Tibial nerve (tissue), 4 donors: ENCODE measurements at places on chromosomes 1 and 21.

- H3K4me3 ChIP-seq: no peak overlapping the region
- no peak for DNase-seq
- H3K27me3 ChIP-seq: no peaks in the 10 kb centered on the region
- H3K36me3 ChIP-seq: no peaks in the 10 kb centered on the region
- no peaks in the 10 kb centered on the region for H3K4me1 ChIP-seq
Measured at GRCh38 chr1:240980342-240980741, 368.4 kb upstream of the GREM2 start.

GRCh38 chr21:15552914-15553494, 176.8 kb upstream of the USP25 start:
- no peaks in the 10 kb centered on the region for H3K27me3 ChIP-seq
- H3K4me3 ChIP-seq: no peak overlapping the region
- no peaks in the 10 kb centered on the region for H3K4me1 ChIP-seq
- DNase-seq: no peak
- no peak overlapping the region for H3K27ac ChIP-seq
- no peaks in the 10 kb centered on the region for H3K36me3 ChIP-seq

DNA sequence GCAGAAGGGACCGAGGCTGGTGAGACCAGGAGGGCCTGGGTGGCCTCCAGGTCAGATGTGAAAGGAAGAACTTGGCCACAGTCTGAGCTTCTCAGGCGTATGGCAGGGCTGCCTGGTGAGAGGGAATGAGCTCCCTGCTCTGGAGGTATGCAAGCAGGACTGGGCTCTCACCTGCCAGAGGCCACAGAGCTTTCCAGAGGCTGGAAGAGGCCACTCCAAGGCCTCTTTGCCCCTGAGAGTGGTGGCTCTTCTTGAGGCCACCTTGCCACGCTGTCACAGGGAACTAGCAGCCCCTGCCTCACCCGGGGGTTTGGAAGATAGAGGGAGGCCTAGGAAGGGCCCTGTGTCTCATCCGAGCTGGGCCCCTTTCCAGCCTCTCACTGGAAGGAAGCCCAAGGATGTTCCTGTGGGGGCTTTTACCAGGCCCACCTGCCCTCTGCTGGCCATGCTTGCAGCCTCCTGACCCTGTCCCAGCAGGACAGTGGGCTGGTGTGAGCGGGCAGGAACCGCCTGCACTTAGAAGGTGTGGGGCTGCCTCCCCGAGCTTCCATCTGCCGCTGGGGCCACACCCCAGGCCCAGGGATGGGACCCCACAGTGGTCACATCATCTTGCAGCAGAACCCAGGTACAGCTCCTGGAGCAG, 10.0 kb downstream of the PCSK9 start:
- DNase-seq: no peak
- no peaks in the 10 kb centered on the region for H3K36me3 ChIP-seq
- H3K27ac ChIP-seq: no peak overlapping the region
- no peak overlapping the region for H3K4me3 ChIP-seq

DNA sequence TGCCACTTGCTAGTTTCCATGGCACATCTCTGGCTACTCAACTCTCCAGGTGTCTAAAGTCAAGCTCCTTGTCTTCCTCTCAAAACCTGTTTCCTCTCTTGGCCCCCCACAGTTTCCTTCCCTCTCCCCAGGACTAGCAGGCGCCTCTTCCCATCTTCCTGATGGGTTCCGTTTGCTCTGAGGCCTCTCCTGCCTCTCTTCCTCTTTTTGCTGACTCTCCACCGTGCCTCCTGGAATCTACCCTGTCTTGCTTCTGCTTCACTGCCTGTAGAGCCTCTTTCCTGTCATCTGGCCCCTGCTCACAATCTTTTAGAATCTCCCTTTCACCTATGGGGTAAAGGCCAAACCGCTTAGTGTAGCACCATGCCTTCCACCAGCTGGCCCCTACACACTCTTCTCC, 21.8 kb upstream of the LHX4 start:
- no peak overlapping the region for H3K27ac ChIP-seq
- no peak for DNase-seq
- no peak overlapping the region for H3K4me3 ChIP-seq

GRCh38 chr1:193799948-193800690, 613.7 kb upstream of the B3GALT2 start:
- H3K27ac ChIP-seq: no peak overlapping the region
- H3K4me1 ChIP-seq: no peaks in the 10 kb centered on the region
- no peaks in the 10 kb centered on the region for H3K36me3 ChIP-seq
- no peak for DNase-seq
- no peaks in the 10 kb centered on the region for H3K27me3 ChIP-seq
- no peak overlapping the region for H3K4me3 ChIP-seq

DNA sequence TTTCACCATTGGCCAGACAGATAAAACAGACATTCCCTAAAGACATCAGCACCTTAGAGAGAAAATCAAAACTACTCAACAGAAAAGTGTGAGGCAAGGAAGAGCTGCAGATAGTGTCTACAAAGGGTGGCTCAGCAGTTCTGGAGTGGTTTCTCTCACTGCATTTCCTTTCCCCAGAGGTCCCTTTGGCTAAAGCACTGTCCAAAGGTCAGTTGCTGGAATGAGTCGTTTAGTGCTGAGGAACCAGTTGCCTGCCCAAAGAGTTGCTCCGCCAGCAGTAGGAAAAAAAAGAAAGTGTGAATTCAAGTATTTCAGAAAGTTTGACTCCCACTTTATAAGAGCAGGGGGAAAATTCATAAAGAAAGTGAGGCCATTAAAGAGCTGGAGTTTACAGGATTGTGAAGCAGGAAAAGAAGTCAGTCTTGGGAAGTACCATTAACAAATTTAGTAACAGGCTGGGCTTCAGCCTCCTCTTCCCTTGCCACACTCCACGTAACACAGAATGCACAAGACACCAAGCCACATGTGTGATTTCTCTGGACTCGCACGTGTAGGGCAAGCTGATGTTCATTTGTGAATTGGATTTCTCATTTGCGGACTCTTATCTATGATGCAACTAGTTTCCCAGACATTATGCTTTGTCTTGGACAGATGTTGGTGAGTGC, 122.2 kb downstream of the RUNX1 start:
- no peak overlapping the region for H3K27ac ChIP-seq
- H3K4me1 ChIP-seq: no peaks in the 10 kb centered on the region
- no peaks in the 10 kb centered on the region for H3K36me3 ChIP-seq
- no peak overlapping the region for H3K4me3 ChIP-seq

DNA sequence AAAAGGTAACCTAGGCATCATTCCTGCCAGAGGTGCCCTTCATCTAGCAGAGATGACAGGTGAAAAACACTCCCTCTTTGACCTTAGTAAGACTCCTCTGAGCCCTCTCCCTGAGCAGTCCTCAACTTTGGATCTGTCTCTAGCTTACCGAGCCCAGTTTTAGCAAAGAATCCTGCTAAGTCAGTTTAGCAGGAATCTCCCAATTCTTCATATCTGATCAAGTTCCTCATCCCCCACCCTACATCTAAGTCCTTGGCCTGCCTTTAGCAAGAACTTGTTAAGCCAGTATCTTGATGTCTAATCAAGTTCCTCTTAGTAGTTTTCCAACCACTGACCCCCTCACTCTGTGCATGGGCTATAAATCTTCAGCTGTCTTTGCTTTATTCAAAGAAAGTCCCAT, 235.6 kb downstream of the OMA1 start:
- H3K4me3 ChIP-seq: no peak overlapping the region
- no peak for DNase-seq
- H3K36me3 ChIP-seq: no peaks in the 10 kb centered on the region

DNA sequence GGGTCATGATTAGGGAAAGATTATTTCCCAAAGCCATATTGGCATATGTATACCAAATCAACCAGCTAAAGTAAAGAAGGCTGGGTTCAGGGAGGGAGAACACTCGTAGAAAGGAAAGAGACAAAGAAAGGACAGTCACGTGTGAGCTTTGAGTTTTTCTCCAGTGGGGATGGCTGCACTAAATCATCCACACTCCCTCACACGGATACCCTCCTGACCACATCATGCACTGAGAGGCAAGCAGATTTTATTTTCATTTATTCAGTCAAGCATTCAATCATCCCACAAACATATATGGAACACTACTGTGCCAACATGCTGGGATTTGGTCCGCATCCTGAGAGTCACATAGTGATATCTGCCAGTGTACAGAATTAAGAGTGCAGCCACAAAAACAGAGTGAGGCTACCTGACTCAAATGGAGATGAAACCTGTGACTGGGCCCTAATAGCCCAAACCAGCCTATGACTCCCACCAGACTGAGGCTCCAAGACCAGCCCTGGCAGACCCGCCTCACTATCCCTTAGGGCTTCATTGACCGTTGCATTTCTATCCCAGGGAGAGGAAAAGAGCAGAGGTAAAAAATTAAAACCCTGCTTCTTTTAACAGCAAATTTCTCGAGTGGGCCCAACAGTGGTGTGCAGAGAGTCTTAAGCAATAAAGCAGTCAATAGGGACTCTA, 155.9 kb downstream of the BARHL2 start:
- no peak overlapping the region for H3K4me3 ChIP-seq
- H3K4me1 ChIP-seq: no peaks in the 10 kb centered on the region
- H3K36me3 ChIP-seq: no peaks in the 10 kb centered on the region
- no peak for DNase-seq
